ENCODE measurements at places on chromosomes 16 and 17. TPM values are rescaled to one million over a fixed set of nuclear protein-coding genes. Genes with fewer than 3 reads are reported as not detected.

AMDHD2 gene
- total RNA-seq = 43.6 TPM

DNA sequence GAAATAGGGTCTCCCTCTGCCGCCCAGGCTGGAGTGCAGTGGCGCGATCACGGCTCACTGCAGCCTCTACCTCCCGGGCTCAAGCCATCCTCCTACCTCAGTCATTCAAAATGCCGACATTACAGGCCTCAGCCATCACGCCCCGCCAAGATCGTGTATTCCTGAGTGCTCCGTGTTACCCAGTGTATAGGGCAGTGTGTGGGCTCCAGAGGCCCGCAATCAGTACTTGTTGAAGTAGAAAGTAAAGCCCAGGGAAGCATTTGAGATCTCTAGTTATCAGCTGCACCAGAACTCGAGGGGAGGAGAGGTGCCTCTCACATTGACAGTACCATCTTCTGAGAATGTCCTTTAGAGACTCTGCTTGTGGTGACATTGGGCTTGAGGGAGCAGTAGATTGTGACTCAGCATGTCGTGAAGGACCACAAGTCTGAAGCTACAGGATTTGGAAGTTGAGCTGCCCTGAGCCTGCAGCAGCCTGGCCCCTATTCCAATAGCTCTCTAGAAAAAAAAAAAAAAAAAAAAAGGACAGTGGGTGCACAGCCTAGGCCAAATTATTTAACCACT is 1.1 kb upstream of the PRPSAP1 start:
- H3K27ac ChIP-seq = no peak overlapping the region

- no peaks in the 10 kb centered on the region for H3K36me3 ChIP-seq
- H3K4me1 ChIP-seq = peaks cover 4% of the 10 kb centered on the region
- peak; percentile 91 for DNase-seq
- H3K27ac ChIP-seq = peak overlapping the region; percentile 38
- no peaks in the 10 kb centered on the region for H3K27me3 ChIP-seq
- peak overlapping the region; percentile 61 for H3K4me3 ChIP-seq
Measured at GRCh38 chr16:3152277-3152990, 17.6 kb downstream of the ZNF213 start.

GRCh38 chr17:10547351-10547750 is 2.1 kb downstream of the MYH2 start:
- H3K27ac ChIP-seq = no peak overlapping the region
- no peaks in the 10 kb centered on the region for H3K4me1 ChIP-seq
- no peak overlapping the region for H3K4me3 ChIP-seq
- peaks cover 5% of the 10 kb centered on the region for H3K27me3 ChIP-seq
- no peaks in the 10 kb centered on the region for H3K36me3 ChIP-seq

DNA sequence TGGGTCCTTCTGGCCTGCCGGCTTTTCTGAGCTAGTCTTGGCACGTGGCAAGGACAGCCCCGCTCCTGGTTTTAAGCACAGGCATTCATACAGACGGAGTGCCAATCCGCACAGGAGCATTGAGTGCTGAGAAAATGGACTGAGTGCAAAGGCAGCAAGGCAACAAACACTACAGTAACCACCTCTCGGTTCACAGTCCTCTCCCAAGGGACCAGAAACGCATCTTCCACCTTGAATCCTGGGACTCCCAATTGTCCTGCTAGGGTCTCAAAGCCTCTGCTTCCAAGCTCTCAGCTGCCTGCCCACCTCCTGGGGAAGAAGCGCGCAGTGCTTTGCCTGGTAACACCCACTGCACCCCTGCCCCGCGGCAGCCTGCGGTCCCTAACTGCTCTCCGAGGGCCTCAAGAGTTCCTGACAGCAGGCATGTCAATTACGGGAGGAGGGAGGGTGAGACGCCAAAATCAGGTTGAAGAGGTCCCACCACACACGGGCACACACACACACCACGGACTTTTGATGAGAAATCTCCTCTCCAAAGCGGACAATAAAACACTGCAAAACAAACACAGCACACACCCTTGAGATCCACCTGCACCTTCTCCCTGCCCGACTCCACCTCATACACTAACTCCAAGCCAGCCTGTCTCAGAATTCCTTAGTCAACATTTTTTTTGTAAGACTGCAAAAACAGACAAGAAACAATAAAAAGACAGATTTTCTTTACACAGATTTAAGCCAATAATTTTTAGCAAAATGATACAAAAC is 15.0 kb downstream of the SLC16A3 start:
- peaks cover 25% of the 10 kb centered on the region for H3K4me1 ChIP-seq
- no peak overlapping the region for H3K4me3 ChIP-seq
- no peaks in the 10 kb centered on the region for H3K27me3 ChIP-seq
- H3K36me3 ChIP-seq = no peaks in the 10 kb centered on the region
- no peak for DNase-seq

- H3K27me3 ChIP-seq = no peaks in the 10 kb centered on the region
- peaks cover 28% of the 10 kb centered on the region for H3K4me1 ChIP-seq
- no peak overlapping the region for H3K27ac ChIP-seq
- H3K4me3 ChIP-seq = no peak overlapping the region
- DNase-seq = no peak
- no peaks in the 10 kb centered on the region for H3K36me3 ChIP-seq
Measured at GRCh38 chr16:88479793-88480760, 27.0 kb downstream of the ZFPM1 start.

EME2 gene
- total RNA-seq = 17.7 TPM

DNA sequence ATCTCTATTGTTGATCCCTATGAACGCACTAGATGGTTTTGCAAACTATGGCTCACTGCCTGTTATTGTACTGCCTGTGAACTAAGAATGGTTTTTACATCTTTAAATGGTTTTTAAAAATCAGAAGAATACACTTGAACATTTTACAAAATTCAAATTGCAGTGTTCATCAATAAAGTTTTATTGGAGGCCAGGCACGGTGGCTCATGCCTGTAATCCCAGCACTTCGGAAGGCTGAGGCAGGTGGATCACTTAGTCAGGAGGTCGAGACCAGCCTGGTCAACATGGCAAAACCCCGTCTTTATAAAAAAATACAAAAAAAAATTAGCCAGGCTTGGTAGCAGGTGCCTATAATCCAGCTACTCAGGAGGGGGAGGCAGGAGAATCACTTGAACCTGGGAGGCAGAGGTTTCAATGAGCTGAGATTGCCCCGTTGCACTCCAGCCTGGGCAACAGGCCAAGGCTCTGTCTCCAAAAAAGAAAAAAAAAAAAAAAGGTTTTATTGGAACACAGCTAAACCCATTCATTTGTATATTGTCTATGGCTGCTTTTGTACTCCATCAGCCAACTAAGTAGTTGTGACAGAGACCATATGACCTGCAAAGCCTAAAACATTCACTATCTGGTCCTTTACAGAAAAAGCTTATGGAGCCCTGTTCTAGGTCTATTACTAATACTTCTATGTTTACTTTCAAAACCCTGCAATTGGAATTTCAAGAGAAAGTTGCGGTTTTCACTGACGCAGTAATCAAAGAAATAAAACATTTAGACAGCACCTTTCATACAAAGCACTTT is 18.9 kb downstream of the IKZF3 start:
- no peaks in the 10 kb centered on the region for H3K4me1 ChIP-seq
- DNase-seq = no peak
- H3K27ac ChIP-seq = no peak overlapping the region
- peaks cover 18% of the 10 kb centered on the region for H3K27me3 ChIP-seq
- no peak overlapping the region for H3K4me3 ChIP-seq
- no peaks in the 10 kb centered on the region for H3K36me3 ChIP-seq

ENGASE gene
- total RNA-seq = 34.0 TPM

DNA sequence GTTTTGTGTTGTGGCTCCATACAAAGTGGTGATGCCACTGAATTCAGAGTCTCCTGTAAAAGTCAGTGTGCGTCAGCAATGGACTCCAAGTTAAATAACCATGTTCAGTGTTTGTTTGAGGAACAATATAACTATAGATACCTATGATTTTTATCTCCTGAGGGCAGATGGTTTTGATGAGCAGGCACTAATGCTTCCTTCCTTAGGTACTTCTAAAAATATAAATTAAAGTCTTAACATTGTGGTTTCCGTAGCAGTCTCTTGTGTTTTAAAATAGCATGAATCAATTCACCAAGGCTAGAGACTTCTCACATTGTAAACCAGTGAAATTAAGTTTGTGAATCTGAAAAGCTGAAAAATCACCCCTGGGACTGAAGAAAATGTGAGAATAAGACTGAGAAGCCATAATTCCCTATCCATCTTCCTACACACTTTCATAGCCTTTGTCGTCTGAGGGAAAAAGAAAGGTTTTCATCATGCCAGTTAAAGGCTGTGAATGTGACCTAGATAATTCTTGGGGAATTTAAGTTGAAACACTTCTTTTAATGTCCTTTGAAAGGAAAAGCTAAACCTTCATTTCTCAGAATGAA is 1502.9 kb downstream of the CDH11 start:
- H3K27me3 ChIP-seq = no peaks in the 10 kb centered on the region
- no peak for DNase-seq
- no peaks in the 10 kb centered on the region for H3K36me3 ChIP-seq
- H3K4me3 ChIP-seq = no peak overlapping the region
- no peak overlapping the region for H3K27ac ChIP-seq
- no peaks in the 10 kb centered on the region for H3K4me1 ChIP-seq

DNA sequence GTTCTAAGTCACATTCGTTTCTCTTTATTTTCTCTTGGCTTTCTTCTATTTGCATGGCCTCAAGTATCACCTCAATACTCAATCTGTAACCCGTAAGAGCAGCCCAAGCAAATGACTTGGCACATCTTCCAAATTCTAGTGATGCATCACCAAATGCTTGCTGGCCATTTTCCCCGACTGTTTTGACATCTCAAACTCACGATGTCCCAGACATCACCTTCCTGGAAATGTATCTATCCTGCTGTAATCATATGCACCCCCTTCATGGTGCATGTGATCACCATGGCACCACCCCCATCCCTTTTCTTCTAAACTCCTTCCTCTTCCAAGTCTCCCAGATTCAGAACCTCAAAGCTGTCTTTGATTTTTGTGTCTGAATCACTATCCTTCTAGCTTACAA is 24.0 kb upstream of the ABCA5 start:
- H3K36me3 ChIP-seq = no peaks in the 10 kb centered on the region
- H3K4me1 ChIP-seq = no peaks in the 10 kb centered on the region
- H3K27ac ChIP-seq = no peak overlapping the region

CTRB2 gene
- total RNA-seq = not detected

CCL7 gene
- total RNA-seq = not detected

DNA sequence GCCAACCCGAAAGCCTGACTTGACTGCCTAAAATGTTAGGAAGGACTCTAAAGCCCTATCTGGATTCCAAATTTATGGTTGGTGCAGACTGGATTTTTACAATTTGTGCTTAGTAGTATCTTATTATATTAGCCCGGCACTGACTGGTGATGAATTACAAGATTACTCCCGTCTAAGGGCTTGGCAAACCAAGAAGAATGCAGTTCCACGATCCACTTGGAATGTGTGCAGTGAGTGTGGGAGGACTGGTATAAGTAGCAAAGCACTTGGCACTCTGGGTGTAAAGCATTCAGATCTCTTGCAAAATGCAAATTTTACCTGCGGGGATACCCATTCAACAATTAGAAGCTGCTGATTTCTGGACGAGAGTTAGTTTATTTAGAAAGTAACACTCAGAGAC is 539.4 kb downstream of the MAF start:
- H3K4me3 ChIP-seq = no peak overlapping the region
- no peaks in the 10 kb centered on the region for H3K27me3 ChIP-seq
- DNase-seq = no peak
- no peaks in the 10 kb centered on the region for H3K36me3 ChIP-seq
- peaks cover 6% of the 10 kb centered on the region for H3K4me1 ChIP-seq

DNA sequence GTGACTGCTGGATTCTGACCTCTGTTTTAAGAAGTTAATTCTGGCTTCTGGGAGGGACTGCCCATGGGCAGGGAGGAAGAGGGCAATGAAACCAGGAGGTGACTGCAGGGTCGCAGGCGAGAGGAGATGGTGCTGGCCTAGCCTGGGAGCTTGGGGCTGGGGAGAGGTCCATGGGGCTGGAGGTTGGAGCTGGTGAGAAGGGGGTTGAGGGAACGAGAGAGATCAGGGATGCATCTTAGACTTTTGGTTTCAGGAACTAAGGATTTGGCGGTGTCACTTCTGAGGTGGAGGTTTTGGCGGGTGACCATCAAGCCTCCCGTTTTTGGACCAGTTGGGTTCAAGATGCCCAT is 64.6 kb downstream of the NKD1 start:
- no peak overlapping the region for H3K4me3 ChIP-seq
- DNase-seq = no peak
- H3K4me1 ChIP-seq = peaks cover 62% of the 10 kb centered on the region
- H3K27ac ChIP-seq = peak overlapping the region; percentile 69

CMTM2 gene
- not detected for total RNA-seq

- no peak overlapping the region for H3K4me3 ChIP-seq
- DNase-seq = no peak
- H3K36me3 ChIP-seq = no peaks in the 10 kb centered on the region
- no peaks in the 10 kb centered on the region for H3K27me3 ChIP-seq
Measured at GRCh38 chr16:21719283-21719682, 55.5 kb downstream of the OTOA start.

ENPP7 gene
- total RNA-seq = 22.2 TPM

GRCh38 chr17:249236-249993 is 68.0 kb upstream of the DOC2B start:
- no peak overlapping the region for H3K27ac ChIP-seq
- no peaks in the 10 kb centered on the region for H3K27me3 ChIP-seq
- DNase-seq = no peak
- no peaks in the 10 kb centered on the region for H3K4me1 ChIP-seq
- H3K4me3 ChIP-seq = no peak overlapping the region

- no peak overlapping the region for H3K4me3 ChIP-seq
- DNase-seq = peak; percentile 78
- peak overlapping the region; percentile 83 for H3K27ac ChIP-seq
- peaks cover 21% of the 10 kb centered on the region for H3K27me3 ChIP-seq
- peaks cover 8% of the 10 kb centered on the region for H3K4me1 ChIP-seq
Measured at GRCh38 chr17:3959295-3959899, 4.8 kb downstream of the ATP2A3 start.

DNA sequence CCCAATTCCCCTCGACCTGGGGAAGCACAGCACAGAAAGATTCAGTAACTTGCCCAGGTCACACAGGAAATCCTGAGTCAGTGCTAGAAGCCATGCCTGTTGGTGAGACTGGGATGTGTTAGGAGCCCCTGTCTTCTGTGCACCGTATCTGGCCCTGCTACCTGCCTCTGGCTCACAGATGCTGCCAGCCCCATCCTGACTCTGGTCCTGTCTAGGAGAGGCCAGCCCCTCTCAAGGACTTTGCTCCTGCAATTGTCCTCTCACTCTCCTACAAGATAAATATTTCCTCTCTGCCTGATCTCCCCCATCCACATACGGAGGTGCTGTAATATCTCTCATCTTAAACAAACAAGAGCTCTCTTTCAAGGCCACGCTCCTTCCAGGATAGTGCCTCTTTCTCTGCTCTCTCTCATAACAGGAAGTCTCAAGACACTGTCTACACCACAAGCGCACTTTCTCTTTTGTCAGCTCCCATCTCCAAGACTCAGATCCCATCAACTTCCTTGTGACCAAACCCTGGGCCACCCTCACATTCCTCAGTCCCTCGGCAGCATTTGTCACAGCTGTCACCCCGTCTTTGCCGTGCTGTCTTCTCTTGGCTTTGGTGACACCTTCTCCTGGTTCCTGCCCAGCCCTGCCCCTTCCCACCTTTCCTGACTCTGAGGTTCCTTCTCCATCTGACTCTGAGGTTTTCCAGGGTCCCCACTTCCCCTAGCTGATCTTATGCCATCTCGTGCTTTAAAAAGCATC is 1.9 kb downstream of the SLC13A2 start:
- no peaks in the 10 kb centered on the region for H3K36me3 ChIP-seq
- H3K4me3 ChIP-seq = no peak overlapping the region
- H3K4me1 ChIP-seq = peaks cover 23% of the 10 kb centered on the region
- DNase-seq = peak; percentile 67
- peak overlapping the region; percentile 64 for H3K27ac ChIP-seq
- no peaks in the 10 kb centered on the region for H3K27me3 ChIP-seq

MATCAP1 gene
- total RNA-seq = 22.3 TPM

Data from hepatocyte (in vitro differentiated cells).